ENCODE measurements at places on chromosomes 4 and X. TPM values are rescaled to one million over a fixed set of nuclear protein-coding genes. Genes with fewer than 3 reads are reported as not detected.

GRCh38 chr4:106986486-106986885, 49.6 kb downstream of the DKK2 start:
- peak; percentile 13 for DNase-seq

GRCh38 chr4:169201222-169202144, 69.3 kb downstream of the SH3RF1 start:
- peak; percentile 65 for DNase-seq

GRCh38 chrX:83504721-83505479, 3.2 kb upstream of the POU3F4 start:
- DNase-seq = no peak

- no peak for DNase-seq
These were observed 60.5 kb downstream of the SEC24D start for GRCh38 chr4:118775405-118775804.

- DNase-seq = no peak
These were observed 333 bp downstream of the BOD1L1 start for GRCh38 chr4:13627178-13627605.

- DNase-seq = no peak
These were observed 15.5 kb upstream of the ASIC5 start for GRCh38 chr4:155881555-155881954.

DNA sequence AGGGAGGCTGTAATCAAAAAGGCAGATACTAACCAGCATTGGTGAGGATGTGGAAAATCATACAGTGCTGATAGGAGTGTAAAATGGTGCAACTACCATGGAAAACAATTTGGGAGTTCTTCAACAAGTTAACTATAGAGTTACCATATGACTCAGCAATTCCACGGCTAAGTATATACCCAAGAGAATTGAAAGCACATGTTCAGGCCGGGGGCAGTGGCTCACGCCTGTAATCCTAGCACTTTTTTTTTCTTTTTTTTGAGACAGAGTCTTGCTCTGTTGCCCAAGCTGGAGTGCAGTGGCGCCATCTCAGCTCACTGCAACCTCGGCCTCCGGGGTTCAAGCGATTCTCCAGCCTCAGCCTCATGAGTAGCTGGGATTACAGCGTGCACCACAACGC, 15.0 kb upstream of the CD99L2 start:
- peak; percentile 51 for DNase-seq

- DNase-seq = no peak
These were observed 387.4 kb downstream of the SPOCK3 start for GRCh38 chr4:166846939-166847338.

DNA sequence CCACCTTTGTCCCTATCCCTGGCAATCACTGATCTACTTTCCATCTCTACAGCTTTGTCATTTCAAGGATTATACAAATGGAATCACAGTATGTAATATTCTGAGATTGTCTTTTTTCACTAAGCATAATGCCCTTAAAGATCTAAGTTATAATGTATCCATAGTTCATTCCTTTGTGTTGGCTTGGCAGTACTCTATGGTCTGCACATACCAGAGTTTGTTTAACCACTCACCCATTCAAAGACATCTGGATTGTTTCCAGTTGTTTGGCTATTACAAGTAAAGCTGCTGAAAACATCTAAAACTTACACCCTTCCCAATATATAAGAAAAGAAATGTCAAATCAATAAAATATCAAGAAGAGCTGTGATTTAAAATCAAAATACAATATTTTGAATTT, 26.0 kb upstream of the AWAT1 start:
- DNase-seq = peak; percentile 43

GRCh38 chr4:70705183-70706043, 16.4 kb upstream of the RUFY3 start:
- peak; percentile 49 for DNase-seq

Gene FRMD7
- not detected for total RNA-seq

Gene F8A2
- total RNA-seq = not detected

Gene PITX2
- total RNA-seq = 0.18 TPM
